Progenitor cell of endocrine pancreas (in vitro differentiated cells): ENCODE measurements at places on chromosomes 1 and 21.

DNA sequence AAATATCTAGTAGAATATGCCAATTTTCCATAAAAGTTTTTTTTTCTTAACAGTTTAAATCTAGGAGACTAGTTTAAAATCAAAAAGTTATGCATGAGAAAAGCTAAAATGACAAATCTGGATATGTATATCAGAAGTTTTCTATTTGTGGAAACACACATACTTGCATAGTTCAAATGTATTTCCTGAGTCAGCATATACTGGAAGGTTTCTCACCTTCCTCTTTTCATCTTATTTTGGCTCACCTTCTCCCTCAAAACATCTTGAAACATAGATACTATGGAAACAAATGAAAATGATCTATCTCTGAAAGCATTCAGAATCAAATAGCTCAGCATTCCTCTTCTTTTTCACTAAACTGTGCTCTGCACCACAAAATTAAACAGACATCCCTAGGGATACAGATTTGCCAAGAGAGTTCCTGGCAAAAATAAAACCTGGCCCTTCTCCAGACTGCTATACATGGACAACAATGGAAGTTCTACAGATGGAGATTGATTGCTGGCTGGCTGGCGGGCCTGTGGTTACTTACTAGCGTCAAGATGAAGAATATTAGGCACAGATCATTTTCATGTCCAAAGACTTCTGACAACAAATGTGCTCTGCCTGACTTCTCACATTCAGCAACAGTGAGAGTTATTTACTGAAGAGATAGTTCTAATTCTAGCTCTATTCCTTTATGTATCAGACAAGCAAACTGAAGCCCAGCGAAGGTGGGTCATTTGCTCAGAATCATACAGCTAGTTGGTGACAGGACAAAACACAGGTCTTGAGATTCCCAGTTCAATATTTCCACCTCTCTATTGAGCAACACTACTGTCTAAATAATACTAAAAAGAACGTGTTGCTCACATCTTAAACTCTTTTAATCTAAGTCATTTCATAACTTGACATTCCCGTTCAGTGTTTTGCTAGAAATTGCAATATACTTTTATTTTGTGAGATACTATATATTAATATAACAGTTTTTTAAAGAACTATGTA lies 26.6 kb downstream of the DIPK1A start:
- DNase-seq = no peak

GRCh38 chr1:31396633-31397351 lies 16.2 kb upstream of the SERINC2 start:
- DNase-seq = no peak

DNA sequence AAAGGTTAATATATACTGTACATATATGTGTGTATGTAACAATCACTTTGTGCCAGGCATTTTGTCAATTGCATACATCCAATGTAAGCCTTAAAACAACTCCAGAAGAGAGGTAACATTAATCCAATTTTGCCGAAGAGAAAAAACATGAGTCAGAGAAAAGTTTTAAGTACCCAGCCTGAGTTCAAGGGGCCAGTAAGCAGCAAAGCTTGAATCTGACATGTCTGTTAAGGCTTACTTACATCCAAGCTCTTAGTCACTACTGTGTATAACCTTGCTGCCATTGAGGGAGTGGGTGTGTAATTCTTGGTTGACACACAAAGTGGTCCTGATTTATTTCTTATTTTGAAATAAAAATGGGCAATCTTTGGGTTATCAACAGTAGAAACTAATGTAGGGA lies 360.4 kb upstream of the LYPLAL1 start:
- DNase-seq = no peak

GRCh38 chr1:4308806-4309205 lies 345.6 kb upstream of the AJAP1 start:
- no peak for DNase-seq

- no peak for DNase-seq
Measured at GRCh38 chr1:19643121-19643520, 990 bp upstream of the NBL1 start.

DNA sequence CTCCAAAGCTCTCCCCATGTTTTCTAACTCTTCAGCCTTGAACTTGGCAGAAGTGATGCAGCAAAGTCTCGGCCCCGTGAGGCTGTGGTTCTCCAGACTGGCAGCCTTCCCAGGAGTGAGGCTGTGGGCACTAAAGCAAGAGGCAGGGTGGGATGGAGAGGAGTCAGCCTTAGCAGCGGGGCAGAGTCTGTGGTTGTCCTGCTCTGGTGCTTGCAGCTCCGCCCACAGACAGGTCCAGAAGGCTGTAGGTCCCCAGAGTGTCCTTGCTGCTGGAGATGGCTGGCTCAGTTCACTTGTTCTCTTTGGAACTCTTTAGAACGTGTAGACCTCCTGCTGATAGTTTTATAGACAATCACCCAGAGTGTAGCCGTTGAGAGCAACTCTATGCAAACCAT lies 142.6 kb downstream of the AJAP1 start:
- no peak for DNase-seq

DNA sequence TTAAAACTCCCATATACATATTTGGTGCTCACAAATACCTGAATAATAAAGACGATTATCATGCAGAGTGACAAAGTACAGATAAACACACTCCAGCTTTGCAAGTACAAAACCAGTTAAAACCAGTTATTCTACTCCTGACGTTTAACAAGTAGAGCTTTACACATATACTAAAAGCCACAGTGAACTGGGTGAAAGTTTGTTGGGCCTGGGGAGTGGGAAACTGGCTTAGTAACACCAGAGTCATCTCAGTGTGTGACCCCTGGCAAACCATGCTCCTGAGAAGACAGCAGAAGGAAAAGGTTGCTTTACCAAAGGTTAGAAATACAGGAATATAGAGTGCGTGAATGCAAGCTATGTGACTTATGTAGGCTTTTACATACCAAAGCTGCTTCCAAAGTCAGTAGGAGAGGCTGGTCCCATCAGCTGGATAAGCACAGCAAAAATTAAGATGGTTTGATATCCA lies 148.1 kb downstream of the NRIP1 start:
- no peak for DNase-seq

- DNase-seq = no peak
Measured at GRCh38 chr1:90650401-90650800, 66.7 kb downstream of the BARHL2 start.
